ENCODE measurements at places on chromosomes 2 and 18.
A peak's percentile ranks its signal among the peaks of the same experiment; 100 is the strongest.

DNA sequence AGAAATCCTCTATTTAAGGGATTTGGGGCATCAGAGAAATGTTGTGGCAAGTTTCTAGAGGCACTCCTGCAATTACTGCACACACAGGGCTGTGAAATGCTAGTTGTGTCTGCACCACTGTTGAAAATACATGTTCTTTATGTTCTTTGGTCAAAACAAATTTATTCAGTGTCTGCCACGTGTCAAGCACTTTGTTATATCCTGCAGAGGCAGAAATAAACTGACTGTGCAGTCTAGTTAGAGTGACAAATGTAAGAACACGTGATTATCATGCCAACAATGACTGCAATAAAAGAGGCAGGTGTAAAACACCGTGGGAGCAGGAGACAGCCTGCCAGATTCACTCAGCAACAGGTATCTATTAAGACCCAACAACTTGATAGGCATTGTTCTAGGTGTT lies 423.3 kb downstream of the LRP1B start:
- no peak for DNase-seq

DNA sequence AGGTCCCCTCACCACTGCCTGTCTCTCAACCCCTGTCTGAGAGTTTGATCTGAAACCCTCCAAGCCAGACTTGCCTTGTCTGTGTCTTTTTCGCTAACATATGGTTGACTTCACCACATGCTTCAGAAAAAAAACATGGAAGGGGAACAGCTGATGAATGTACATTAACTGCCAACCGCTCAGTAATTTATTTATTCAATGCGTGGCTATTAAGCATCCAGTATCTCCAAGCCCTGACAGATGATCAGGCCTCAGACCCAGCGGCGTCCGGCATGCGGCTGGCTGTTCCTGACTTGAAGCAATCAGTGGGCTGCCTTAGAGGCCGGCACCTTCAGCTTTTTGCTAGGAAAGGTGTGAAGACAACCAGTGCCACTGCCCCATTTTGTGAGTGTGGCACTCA lies 62.3 kb downstream of the NGEF start:
- no peak for DNase-seq

- DNase-seq = no peak
Observed at GRCh38 chr2:11901351-11902069, 155.1 kb downstream of the LPIN1 start.

- no peak for DNase-seq
Observed at GRCh38 chr2:178767094-178768060, 39.8 kb downstream of the TTN start.

GRCh38 chr2:117523267-117523666 lies 291.2 kb upstream of the DDX18 start:
- no peak for DNase-seq

- DNase-seq = peak; percentile 72
Observed at GRCh38 chr2:108587621-108588020, 53.4 kb downstream of the LIMS1 start.

DNA sequence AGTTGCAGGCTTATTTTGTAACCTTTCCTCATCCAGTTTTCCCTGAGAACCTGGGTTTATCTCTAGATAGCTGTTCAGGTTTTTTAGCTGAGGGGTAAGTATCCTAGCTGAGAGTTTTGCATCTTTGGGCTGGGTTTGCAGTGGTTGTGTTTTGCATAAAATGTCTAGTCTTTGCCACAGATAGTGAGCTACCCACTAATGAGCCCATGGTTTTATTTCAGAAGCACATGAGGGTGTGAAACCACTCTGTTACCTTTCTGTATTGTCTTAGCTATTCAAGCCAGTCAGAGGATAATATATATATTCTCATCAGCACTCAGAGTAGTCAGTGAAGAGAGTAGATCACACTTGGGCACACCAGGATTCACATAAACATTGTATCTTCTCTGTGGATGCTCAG lies 24.6 kb upstream of the TXNDC2 start:
- no peak for DNase-seq

GRCh38 chr2:174794851-174795374 lies 30.6 kb upstream of the CHRNA1 start:
- DNase-seq = no peak

GRCh38 chr2:68931799-68932198 lies 20.9 kb downstream of the GKN2 start:
- no peak for DNase-seq

DNA sequence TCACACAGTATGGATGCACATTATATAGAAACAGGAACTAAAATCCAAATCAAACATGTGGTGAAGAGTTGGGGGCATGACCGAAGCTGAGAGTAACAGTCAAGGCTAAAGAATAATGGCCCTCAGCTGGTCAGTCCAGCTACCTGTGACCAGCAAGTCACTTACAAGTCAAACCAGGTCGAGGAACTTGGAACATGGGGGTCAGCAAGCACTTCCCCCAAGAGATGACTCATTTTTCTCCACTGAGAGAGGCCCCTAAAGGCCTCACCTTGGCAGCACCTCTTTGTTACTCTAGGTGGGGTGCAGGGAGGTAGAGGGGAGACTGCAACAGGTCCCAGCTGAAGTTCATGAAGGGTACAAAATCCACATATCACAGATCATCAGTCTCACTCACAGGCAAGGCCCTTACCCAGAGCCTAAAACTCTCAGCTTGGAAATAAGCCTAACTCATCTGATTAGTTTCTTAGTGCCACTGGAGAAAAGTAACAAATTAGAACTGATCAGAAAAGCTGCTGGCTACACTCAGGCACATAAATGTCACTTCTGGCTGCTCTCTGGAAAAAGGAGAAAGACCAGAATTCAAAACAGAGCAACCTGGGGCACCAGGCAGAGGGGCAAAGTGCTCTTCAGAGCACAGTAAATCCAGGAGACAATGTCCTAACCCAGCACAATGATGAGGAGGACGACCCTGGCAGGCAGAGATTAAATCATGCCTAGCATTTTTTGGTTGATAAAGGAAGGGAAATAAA lies 4.0 kb downstream of the SDC1 start:
- DNase-seq = no peak

DNA sequence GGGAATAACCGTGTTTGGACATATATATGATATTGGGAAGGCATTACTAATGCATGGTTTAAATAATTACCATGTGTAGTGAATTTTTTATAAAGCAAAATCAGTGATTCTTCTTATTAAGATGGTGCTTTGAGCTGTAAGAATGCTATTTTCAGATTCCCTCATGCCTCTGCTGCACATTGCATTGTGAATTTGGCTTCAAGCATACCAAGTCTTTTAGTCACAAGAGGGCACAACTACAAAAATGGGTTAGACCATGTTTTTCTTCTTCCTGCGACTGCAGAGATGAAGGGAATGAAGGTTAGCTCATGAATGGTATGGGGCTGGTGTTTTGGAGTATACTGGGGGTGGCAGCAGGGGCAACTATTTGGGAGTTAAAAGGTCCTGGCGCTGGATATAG lies 320.1 kb downstream of the SLC4A3 start:
- DNase-seq = no peak

Measured in non-pigmented ciliary epithelial cell (primary cell).